ENCODE measurements at places on chromosomes 2 and 18. TPM values are rescaled to one million over a fixed set of nuclear protein-coding genes. Genes with fewer than 3 reads are reported as not detected.
A peak's percentile ranks its signal among the peaks of the same experiment; 100 is the strongest.

- DNase-seq = no peak
These were observed 180.1 kb downstream of the LDLRAD4 start for GRCh38 chr18:13398631-13399030.

DNA sequence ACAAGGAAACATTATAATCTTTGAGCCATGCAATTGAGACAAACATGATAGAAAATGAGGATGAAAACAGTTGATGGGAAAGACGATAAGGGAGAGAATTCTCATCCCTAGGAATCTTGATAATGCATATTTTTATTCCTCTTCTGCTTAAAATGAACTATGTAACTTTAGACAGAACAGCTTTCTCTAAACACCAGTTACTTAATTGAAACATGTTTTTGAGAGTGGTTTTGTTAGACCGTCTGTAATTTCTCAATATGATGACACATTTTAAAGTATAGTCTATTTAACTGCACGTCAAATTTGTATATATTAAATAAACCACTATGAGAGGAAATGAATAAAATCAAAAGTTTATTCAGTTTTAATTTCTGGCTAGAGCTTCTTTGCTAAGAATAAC, 1453.9 kb upstream of the NXPH2 start:
- no peak for DNase-seq

DNA sequence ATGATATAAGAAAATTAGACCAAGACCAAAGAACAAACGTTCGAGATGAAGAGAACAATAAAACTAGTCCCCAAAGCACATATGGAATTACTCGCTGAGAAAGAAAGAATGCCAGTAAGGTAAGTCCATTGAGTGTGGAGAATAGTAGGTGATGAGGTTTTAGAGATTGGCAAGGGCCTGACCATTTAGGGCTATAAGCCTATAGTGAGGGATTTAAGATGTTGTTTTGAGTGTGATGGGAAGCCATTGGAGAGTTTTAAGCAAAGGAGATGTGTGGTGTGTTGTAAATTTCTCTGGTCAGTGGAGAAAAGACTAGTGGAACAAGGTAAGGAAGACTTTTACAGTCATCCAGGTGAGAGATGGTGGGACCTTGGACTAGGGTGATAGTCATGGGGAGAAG, 151.1 kb downstream of the MCFD2 start:
- DNase-seq = no peak

DNA sequence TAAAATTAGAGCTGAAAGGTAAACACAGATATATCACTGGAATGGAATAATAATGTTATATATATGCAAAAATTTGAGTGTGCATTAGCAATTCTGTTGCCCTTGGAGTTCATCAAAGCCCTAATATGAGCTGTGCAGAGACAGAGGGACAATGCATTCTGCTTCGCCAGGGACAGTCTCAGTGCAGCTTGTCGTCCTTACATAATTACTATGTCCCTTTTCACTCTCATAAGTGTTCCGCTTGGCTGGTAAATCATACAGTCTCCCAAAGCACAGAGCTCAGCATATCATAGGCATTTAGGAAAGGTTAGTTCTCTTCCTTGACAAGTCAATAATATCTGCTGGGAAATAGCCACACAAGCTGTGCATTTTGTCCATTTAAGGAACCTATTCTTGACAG, 30.7 kb downstream of the MAPK4 start:
- DNase-seq = no peak

GRCh38 chr2:192122946-192123345, 71.8 kb downstream of the TMEFF2 start:
- no peak for DNase-seq

DNA sequence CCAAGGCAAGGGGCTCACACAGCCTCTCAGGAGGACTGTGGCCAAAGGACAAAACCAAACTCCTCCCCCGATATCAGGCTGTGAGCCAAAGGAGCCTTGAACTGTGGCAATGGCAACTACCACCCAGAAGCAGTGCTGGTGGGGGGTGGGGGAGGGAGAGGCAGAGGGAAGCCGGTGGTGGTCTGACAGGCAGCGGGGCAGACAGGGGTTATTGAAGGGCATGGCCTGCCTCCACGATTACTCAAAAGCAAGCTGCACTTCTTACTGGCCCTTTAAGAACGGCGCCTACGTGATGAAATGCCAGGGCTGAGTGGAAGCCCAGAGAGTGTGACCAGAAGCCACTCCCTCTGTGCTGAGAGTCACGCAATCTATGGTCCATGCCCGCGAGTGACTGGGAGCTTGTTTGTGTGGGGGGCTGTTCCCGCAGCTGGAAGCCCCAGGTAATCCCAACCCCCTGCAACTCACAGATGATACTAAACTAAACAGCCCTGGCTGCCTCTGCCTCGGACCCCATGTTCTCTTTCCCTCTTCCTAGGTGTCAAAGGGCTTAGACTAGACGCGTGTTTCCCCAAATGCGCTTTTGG, 128.2 kb upstream of the CXCR4 start:
- peak; percentile 68 for DNase-seq

- peak; percentile 64 for DNase-seq
These were observed 124.2 kb downstream of the UBE2E3 start for GRCh38 chr2:181104512-181105115.

DNA sequence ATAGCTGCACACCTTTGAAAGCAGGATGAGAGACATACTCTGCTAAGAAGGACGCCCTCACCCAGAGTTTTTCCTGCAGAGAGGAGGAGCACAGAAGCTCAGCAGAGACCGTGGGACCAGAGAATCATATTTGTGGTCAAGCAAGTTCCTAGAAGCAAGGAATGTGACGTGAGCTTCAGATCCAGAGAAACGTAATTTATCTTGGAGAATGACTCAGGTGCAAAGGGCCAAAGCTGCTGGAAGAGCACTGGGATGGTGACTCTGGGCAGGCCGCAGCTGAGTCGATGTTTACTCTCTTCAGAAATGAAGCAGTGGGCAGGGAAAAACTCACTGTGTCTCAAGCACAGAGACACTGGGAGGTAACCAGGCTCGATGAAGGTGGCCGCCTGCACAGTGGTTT, 50.1 kb upstream of the IGFBP2 start:
- DNase-seq = no peak

GRCh38 chr2:84452624-84453023, 6.5 kb downstream of the SUCLG1 start:
- DNase-seq = no peak

DNA sequence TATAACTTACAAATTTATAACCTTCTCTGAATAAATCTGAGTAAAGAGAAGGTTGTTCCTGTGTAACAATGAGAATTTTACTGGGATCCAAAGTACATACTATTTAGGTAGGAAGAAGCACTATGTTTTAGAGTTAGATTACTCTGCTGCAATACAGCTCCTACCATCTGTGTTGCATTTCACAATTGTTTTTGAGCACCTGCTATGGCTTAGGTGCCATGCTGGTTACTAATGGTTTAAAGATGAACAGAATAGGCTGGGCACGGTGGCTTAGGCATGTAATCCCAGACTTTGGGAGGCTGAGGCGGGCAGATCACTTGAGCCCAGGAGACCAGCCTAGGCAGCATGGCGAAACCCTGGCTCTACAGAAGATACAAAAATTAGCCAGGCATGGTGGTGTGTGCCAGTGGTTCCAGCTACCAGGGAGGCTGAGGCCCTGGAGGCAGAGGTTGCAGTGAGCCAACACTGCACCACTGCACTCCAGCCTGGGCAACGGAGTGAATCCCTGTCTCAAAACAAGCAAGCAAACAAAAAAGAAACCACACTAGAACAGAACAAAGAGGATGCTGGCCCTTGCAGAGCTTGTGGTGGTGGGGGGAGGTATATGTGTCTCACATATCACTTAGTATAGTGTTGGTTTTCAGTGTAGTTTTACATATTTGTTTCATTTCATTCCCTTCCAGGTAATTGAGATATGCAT, 56.7 kb downstream of the SPTBN1 start:
- no peak for DNase-seq

- no peak for DNase-seq
These were observed 703.8 kb upstream of the CRIM1 start for GRCh38 chr2:35651688-35652323.

- DNase-seq = no peak
These were observed 70.2 kb downstream of the AOX1 start for GRCh38 chr2:200655918-200656580.

DNA sequence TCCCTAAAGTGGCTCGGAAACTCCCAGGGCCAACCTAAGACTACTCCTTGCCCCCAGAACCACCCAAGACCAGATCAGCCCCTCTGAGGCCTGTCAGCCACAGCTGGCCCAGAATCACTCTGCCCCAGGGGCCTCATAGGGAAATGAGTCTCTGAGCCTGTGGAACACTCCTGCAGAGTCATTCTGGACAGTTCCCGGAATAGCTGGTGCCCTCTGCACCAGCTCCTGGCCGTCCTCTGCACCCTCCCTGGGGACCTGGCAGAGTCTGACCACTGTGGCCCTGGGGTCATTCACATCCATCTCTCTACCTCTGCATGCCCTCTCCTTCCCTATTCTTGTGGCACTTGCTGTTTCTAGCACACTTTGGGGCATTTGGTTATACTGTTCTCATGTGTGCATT, 14.6 kb upstream of the TMEM214 start:
- no peak for DNase-seq

DNA sequence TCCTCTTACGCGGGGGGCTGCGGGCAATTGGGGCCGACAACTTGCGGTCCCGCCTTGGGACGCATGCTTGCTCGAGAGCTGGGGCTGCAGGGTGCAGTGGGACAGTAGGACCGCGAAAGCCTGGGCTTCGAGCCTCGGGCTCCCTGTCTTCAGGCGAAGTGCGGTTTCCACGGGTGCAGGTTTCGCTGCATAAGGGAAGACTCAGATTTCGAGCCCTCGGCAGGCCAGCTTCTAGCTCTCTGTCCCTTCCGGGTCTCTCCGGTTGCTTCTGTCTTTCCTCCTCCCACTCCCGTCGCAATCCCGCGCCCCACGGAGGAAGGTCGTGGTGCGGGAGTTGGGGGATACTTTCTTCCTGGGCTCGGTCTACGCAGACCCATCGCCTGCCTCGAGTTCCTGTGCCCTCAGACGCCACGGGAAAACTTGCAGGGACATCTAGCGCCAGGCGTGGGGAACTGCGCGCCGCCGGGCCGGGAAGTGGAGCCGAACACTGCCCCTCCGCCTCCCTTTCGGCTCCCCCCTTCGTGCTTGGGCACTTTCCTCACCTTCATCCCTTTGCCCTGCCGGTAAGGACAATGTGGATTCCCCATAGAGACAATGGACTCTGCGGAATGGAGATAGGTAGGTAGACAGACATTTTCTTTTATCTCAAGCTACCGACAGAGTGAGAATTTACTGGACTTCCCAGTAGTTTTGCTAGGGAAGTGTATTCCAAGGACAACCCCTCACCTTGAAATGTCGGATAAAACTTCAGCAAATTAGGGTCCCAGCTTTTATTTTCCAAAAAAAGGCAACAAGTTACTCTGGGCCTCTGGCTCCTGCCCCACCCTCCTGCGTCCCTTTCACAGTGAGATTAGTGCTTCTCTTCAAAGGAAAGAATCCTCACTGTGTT, 4.2 kb upstream of the HOXD13 start:
- no peak for DNase-seq

DNA sequence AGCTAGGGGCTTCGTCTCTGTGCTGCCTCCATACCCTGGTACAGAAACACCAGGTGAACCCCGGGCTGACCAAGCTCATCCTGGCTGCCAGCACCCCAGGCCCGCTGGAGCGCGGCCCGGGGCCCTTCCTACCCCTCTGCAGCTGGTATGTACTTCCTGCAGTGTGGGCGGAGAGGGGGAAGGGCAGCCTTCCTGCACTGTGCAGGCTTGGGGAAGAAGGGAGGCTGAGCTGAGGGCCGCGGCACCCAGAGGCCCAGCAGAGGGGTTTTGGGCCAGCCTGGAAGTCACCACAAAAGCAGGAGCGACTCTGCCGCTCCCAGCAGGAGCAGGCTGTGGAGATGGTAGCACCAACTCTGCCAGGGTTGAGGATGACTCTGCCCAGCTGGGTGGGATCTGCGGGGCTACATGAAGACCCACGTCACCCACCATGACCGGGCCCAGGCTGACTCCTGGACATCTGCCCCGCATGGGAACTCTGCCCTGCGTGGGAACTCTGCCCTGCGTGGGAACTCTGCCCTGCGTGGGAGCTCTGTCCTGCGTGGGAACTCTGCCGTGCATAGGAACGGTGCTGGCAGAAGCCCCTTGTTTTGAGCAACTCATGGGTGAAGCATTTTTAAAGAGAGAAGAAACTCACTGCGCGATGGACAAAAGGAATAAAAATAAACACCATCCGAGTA, 273.3 kb downstream of the NDUFA10 start:
- no peak for DNase-seq

GRCh38 chr2:17093712-17094111, 424.5 kb downstream of the RAD51AP2 start:
- DNase-seq = no peak

DNA sequence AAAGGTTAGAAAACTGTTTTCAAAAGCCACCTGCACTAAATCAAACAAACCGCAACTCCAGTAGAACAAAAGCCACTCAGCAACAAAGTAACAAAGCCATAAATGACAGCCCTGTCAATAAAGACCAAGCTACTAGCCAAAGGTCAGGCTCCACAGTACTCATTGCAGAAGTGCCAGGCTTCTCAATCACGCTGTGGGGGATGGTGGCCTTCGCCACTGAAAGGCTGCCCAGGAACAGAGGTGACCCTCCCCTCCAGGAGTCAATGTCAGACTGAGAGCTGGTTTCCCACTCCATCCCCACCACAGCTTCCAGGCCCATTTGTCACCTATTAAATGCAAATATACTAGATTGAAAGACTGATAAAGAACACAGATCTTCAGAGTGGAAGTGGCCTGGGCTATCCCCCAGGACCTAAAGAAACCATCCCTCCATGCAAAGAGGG, 5.9 kb downstream of the ATP8B1 start:
- DNase-seq = no peak

GRCh38 chr2:180006781-180007579, at the start of gene CWC22:
CWC22 (minus strand) TSS chr2:180007297; CDS start chr2:179993341, 13,956 bp downstream.
- peak; percentile 95 for DNase-seq

The QPCT gene
- polyA plus RNA-seq = 13.2 TPM

The MAL gene
- 263 TPM for polyA plus RNA-seq

The HOXD12 gene
- polyA plus RNA-seq = 0.32 TPM

The ANKRD23 gene
- polyA plus RNA-seq = 5.0 TPM

The SLC30A3 gene
- 6.2 TPM for polyA plus RNA-seq

The RNF181 gene
- 121 TPM for polyA plus RNA-seq

The PPP1R1C gene
- polyA plus RNA-seq = 3.5 TPM

The SERPINB8 gene
- polyA plus RNA-seq = 3.4 TPM

The EDAR gene
- 3.1 TPM for polyA plus RNA-seq

The INPP5D gene
- polyA plus RNA-seq = 6.6 TPM

The CCBE1 gene
- polyA plus RNA-seq = 31.5 TPM

The IL18RAP gene
- 0.27 TPM for polyA plus RNA-seq

The GNLY gene
- 0.27 TPM for polyA plus RNA-seq

The PLGLB2 gene
- 1.3 TPM for polyA plus RNA-seq

The CPLX4 gene
- 0.13 TPM for polyA plus RNA-seq
